ENCODE measurements at places on chromosomes 2 and 18. TPM values are rescaled to one million over a fixed set of nuclear protein-coding genes. Genes with fewer than 3 reads are reported as not detected.

GRCh38 chr2:232512602-232513001, 7.6 kb upstream of the PRSS56 start:
- no peaks in the 10 kb centered on the region for H3K36me3 ChIP-seq
- no peak overlapping the region for H3K27ac ChIP-seq
- no peaks in the 10 kb centered on the region for H3K27me3 ChIP-seq
- no peak overlapping the region for H3K4me3 ChIP-seq
- DNase-seq = no peak

- peaks cover 48% of the 10 kb centered on the region for H3K4me1 ChIP-seq
- no peaks in the 10 kb centered on the region for H3K27me3 ChIP-seq
- H3K4me3 ChIP-seq = peak overlapping the region; percentile 85
Measured at GRCh38 chr2:241000831-241001321, 2.5 kb downstream of the SNED1 start.

DNA sequence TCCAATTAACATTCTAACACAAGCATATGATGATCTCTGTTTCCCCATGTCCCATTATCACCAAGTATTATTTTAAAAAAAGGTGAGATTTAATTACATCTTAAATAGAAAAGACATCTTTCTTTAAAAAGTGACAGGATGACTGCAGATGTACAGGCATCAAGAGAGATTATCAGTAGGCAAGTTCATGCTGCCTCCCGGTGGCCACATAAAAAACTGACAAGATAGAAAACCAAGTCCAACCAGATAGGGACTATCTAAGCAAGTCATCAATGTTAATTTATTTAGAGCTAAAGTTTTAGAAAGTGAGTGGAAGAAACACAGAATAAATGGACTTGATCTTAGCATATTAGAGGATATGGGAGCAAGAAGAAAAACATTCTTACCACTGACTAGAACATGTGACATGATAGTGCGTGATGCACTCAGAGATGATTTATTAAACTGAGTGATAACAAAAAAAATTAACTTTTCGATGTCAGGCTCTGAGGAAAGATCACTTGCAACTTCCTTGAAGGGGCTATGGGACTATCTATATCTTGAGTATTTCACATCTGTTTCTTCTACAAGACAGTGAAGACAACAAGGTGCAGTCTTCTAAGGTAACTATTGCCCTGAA, 5.4 kb upstream of the TDRD15 start:
- H3K27me3 ChIP-seq = no peaks in the 10 kb centered on the region
- H3K27ac ChIP-seq = no peak overlapping the region
- H3K36me3 ChIP-seq = no peaks in the 10 kb centered on the region

DNA sequence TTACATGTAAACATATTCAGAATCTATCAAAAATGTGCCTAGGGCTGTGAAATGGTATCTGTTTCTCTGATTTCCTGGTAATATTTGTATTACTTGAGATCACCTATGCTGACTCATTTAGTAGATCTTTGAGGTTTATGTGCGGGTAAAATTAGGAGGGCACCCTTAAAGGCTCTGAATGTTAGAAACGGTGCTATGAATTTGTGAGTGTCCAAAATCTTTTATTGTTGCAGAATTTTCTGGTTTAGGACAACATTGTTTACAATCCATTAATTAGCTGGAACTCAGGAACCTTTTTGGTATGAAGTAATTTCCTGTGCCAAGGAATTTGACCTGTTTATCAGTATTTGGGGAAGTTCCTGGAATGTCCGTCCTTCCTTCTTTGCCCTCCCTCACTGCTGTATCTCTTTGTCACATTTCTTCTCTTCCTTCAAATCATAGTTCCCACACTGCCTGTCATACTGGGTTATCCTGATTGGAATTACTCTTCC, 130.5 kb downstream of the TANC1 start:
- no peak overlapping the region for H3K27ac ChIP-seq
- no peak overlapping the region for H3K4me3 ChIP-seq
- no peaks in the 10 kb centered on the region for H3K36me3 ChIP-seq
- H3K4me1 ChIP-seq = peaks cover 33% of the 10 kb centered on the region
- no peaks in the 10 kb centered on the region for H3K27me3 ChIP-seq
- DNase-seq = no peak

DNA sequence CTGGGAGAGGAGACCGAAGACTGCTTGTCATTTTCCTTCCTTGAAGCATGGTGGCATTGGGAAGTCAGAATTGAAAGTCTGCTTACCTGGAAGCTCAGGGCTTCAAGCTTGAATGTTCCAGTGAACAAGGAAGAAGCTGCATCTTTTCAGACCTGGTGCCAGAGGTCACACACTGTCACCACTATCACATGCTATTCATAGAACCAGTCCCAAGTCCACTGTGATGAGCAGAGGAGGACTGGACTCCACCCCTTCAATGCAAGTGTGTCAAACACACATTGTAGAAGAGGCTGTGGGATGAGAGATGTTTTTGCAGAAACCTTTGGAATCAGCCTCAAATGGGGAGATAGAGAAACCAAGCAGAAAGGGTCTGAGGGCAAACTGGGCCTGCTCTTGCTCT, 81.4 kb downstream of the LYPD1 start:
- H3K36me3 ChIP-seq = no peaks in the 10 kb centered on the region
- no peak for DNase-seq
- H3K27me3 ChIP-seq = no peaks in the 10 kb centered on the region
- no peak overlapping the region for H3K27ac ChIP-seq

DNA sequence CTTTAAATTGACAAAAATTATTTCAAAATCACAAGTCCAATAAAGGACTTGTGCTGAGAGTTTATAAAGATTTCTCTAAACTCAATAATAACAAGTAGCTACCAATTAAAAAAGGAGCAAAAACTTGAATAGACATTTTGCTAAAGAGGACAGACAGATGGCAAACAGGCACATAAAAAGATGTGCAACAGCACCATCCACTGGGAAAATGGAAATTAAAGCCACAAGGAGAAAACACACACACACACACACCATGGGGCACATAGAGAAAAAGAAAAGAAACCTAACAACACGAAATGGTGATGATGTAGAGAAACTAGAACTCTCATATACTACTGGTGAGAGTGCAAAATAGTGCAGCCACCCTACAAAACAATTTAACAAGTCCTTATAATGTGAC, 12.6 kb upstream of the SLC9A4 start:
- H3K36me3 ChIP-seq = no peaks in the 10 kb centered on the region
- DNase-seq = no peak
- no peaks in the 10 kb centered on the region for H3K27me3 ChIP-seq
- H3K27ac ChIP-seq = no peak overlapping the region

DNA sequence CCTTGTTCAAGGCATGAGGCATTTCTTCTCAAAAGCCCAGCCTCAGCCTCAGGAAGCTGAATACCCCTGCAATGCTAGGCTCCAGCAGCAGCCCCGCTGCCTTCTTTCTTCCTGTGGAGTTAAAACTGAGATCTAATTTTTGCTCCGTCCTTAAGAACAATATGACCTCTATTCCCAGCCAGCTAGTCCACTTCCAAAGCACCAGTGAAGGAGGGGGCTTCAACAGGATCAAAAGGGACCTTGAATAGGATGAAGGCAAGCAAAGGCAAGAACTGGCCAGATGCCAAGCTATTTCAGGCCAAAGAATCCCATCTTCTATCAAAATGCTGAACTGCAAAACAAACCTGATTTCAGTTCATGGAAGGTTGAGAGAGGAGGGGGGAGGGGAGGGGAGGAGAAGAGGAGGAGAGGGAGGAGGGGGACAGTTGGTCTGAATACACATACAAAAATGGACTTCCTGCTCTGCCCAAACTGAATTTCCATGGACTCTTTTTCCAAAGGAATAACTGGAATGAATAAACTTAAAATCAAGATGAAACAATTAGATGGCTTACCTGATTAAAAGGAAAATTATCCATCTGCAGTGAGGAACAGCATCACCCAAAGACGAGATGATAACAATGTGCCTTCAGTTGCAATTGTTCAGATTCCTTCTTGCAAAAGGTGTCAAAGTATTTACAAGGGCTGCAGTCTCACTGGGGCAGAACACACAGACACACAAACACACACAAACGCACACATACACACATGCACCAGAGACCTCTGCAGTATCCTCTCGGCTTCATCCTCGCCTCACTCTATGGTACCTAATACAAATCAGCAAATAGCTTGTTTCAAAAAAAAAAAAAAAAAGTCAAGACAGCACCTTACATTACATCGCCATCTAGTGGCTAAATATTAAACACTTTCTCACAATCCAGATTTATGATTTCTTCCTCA, at the start of gene SCN1A:
Gene SCN1A (minus strand): TSS at position 804 of the 939 bp plus-strand sequence. CDS start 54,399 bp downstream, outside the sequence.
- no peak within 1 kb of the TSS for H3K27ac ChIP-seq
- no peak for DNase-seq
- H3K27me3 ChIP-seq = no peaks in the 10 kb centered on the region
- no peak within 1 kb of the TSS for H3K4me3 ChIP-seq

DNA sequence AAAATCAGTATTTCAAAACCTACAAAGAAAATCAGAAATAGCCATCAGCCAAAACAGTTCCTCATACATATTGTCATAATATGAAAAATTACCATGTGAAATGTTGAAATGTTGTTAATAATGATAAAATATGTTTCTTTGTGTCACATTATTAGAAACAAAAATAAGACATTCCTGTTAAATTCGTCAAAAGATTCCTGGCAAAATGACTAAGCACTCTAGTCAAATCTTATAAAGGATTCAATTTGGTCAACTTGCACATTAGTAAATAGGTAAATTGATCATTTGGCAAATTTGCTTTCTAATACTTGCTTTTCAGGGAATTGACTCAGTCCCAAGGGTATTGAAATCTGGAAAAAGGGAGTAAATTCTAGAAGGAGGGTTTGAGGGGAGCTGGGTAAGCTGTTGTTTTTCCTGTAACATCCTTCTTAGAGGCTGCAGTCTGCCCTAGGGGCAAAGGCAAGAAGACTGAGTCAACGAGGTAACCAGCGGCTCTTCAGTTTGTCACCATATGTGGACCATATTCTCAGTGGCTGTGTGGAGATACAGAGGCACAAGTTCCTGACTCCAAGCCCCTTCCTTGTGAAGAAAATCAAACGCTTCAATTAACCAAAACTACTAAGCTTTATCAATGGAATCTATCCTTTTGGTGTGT, 482.3 kb downstream of the TNS1 start:
- no peak for DNase-seq
- peak overlapping the region; percentile 62 for H3K27ac ChIP-seq
- H3K36me3 ChIP-seq = no peaks in the 10 kb centered on the region
- H3K27me3 ChIP-seq = no peaks in the 10 kb centered on the region

- H3K4me1 ChIP-seq = no peaks in the 10 kb centered on the region
- peaks cover 7% of the 10 kb centered on the region for H3K36me3 ChIP-seq
- no peaks in the 10 kb centered on the region for H3K27me3 ChIP-seq
- H3K4me3 ChIP-seq = no peak overlapping the region
- no peak for DNase-seq
Measured at GRCh38 chr2:69993048-69993565, 31.7 kb upstream of the ASPRV1 start.

DNA sequence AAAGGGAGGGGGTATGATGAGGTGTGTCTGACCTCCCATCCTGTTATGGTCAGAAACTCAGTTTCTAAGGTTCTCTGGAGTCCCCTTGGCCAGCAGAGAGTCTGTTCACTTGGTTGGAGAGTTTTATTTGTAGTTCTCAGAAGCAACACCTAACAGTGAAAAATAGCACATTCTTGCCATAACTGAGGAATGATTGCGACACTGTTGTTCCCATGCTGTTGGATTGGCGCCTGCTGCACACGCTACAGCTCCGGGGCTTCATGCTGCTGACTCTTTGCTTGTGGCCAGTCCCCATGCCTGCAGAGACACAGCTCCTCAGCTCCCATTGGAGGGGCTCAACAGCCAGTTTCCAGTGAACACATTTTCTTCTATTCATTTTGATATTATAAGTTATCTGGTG, 42.1 kb downstream of the TPGS2 start:
- no peaks in the 10 kb centered on the region for H3K36me3 ChIP-seq
- H3K4me1 ChIP-seq = peaks cover 23% of the 10 kb centered on the region
- H3K27me3 ChIP-seq = no peaks in the 10 kb centered on the region
- peak; percentile 32 for DNase-seq
- peak overlapping the region; percentile 25 for H3K4me3 ChIP-seq

GRCh38 chr2:240597054-240597418, 10.5 kb downstream of the CAPN10 start:
- H3K4me1 ChIP-seq = peaks cover 33% of the 10 kb centered on the region
- peaks cover 10% of the 10 kb centered on the region for H3K36me3 ChIP-seq
- no peak overlapping the region for H3K27ac ChIP-seq
- no peaks in the 10 kb centered on the region for H3K27me3 ChIP-seq
- no peak for DNase-seq

DNA sequence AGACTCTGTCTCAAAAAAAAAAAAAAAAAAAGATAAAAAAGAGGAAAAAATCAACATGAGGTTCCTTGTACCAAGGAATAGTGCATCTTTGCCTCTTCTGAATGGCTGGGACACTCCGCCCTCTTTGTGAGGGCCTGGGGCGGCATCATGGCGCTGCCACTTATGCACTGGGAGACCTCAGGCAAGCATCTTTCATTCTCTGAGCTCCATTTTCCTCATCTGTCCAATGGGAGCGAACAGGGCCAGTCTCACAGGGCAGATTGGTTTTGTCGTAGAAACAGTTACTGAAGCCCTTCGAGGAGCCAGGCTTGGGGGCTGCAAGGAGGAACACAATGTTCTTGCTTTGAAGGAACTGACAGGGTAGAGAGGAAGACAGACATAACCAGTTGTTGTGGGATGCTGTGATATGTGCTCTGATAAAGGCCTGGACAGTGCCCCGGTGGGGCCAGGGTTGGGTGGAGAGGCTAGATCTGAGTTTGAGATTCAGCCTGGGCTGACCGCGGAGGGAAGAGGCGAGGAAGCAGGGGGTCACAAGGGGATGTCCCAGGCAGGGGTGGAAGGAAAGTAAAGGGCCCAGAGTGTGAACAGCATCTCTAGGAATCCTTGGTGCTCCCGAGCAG, 14.1 kb downstream of the ZFP36L2 start:
- no peak overlapping the region for H3K4me3 ChIP-seq
- H3K27me3 ChIP-seq = no peaks in the 10 kb centered on the region
- peak overlapping the region; percentile 8 for H3K27ac ChIP-seq
- H3K36me3 ChIP-seq = no peaks in the 10 kb centered on the region
- H3K4me1 ChIP-seq = peaks cover 11% of the 10 kb centered on the region

DNA sequence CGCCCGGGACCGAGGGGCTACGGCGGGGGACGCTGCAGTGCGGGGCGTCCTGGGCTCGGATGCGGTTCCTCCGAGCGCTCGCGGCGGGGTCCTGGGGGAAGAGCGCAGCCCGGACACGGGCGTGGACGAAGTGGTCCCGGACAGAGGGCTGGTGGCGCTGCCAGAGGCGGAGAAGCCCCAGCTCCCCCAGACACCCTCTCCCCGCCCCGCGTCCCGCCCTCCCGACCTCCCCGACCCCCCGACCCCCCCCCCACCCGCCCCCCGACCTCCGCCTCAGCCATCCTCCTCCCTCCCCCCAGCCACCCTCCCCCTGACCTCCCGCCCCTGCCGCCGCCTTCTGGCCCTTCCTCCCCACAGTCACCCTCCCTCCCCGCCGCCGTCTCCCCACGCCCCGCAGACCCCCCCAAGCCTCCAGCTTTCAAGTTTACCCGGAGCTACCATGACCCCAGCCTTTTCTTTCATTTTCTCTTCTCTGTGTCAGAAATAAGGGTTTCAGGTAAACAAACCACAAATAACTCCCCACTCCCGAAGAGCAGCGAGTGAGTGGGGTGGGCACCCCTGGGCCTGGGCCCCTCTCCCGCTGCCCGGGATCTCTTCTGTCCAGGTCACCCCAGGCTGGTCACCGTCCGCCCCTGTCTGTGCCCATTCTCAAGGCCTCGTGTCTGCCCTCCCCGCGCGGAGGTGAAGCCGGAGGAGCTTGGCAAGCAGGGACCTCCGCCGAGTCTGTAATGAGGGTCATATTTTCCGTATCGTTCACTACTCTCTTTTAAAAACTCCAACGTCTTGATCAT, 5.1 kb downstream of the NFATC1 start:
- H3K36me3 ChIP-seq = no peaks in the 10 kb centered on the region
- H3K4me1 ChIP-seq = peaks cover 25% of the 10 kb centered on the region
- H3K4me3 ChIP-seq = peak overlapping the region; percentile 92
- no peak for DNase-seq
- H3K27me3 ChIP-seq = no peaks in the 10 kb centered on the region
- H3K27ac ChIP-seq = peak overlapping the region; percentile 43

The CD207 gene
- 0.27 TPM for total RNA-seq

The ARHGAP28 gene
- 1.8 TPM for total RNA-seq

The ALKAL2 gene
- total RNA-seq = 11.3 TPM

The ADD2 gene
- total RNA-seq = 1.6 TPM
